Fibroblast of lung (primary cell): ENCODE measurements at places on chromosomes 5 and 9.

GRCh38 chr5:134133995-134134541, 19.6 kb downstream of the TCF7 start:
- DNase-seq = no peak

DNA sequence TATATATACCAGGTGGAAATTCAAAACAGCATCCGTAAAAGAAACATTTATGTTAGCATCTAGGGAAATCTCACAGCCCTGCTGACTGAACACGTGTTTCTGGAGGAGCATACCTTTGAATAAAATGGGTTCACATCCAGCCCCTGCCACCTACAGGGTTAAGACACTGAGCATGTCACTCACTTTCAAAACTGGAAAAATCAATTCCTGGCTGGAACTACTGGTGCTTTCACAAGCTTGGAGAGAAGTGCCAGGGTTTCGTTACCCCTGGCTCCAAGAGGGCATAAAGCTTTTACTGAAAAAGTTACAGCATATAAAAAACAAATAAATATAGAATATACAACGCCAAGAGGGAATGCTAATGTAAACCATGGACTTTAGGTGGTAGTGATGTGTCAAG, 48.0 kb downstream of the SERINC5 start:
- DNase-seq = no peak

DNA sequence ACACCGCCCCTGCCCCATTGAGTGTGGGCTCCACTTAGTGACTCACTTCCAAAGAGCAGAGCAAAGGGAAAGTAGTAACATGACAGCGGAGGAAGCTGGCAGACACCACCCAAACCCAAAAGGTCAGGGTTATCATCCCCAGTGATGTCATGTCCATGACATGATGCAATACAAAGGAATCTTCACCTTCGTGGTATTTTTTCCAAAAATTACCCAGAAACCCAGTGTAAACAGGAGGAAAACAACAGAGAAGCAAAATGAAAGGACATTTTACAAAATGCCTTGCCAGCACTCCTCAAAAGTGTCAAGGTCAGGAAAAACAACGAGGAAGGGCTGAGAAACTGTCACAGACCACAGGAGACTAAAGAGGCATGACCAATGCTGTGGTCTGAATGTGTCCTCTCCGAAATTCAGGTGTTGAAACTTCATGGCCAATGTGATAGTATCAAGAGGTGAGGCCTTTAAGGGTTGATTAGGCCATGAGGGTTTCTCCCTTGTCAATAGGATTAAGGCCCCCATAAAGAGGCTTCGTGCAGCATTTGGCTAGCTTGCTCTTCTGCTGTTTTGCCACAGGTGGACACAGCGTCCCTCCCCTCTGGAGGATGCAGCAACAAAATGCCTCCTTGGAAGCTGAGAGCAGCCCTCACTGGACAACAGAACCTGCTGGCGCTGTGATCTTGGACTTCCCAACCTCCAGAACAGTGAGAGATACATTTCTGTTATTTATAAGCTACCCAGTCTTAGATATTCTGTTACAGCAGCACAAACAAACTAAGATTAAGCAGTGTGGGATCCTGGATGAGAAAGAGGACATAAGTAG, 30.5 kb upstream of the MED10 start:
- DNase-seq = no peak

GRCh38 chr5:158792976-158793375, 306.7 kb downstream of the EBF1 start:
- peak; percentile 14 for DNase-seq

DNA sequence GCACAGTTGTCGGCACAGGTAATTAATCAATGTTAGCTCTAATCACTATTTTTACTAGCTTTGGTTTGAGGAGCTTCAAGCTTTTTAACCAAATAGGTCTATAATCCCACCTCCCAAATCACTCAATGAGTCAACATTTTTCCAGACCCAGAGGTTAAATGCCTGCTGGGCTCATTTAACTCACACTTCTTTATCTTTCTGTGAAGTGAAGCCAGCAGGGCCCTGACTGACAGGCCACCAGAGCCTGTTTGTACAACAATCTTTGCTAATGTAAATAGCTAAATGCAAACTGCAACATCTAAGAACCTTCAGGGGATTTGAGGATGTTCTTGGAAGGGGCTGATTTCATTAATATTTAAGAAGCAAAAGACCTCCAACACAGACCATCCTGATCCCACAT, 98.4 kb upstream of the NREP start:
- peak; percentile 19 for DNase-seq

- DNase-seq = no peak
Observed at GRCh38 chr9:95796029-95796428, 79.5 kb upstream of the ERCC6L2 start.

DNA sequence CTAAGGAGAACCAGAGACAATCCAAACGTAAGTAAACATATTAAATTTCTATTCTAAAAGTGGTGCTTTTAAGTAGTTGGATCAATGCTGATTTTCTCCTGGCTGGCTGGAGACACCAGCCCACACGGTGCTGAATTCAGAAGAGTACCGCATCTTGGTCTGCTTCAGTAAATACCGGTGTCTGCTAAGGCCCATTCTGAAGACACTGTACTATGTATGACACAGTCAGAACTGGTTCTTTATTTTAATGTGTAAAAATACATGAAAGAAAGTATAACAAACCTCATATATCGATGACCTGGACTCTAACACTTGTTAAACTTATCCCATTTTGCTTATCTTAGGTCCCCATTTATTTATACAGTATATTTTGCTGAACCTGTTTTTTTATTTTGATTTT, 32.8 kb downstream of the RAPGEF1 start:
- DNase-seq = no peak

DNA sequence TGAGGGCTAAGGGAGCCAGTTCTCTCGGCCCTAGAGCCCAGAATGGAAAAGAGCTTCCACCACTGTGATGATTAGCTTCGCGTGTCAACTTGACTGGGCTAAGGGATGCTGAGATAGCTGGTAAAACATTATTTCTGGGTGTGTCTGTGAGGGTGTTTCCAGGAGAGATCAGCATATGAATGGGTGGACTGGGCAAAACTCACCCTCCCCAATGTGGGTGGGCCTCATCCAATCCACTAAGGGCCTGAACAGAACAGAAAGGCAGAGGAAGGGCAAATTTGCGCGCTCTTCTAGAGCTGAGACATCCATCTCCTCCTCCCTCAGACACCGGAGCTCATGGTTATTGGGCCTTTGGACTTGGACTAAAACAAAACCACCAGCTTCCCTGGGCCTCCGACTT, 20.9 kb upstream of the AKNA start:
- no peak for DNase-seq
